ENCODE measurements at places on chromosomes 13 and 19.

GRCh38 chr19:37980419-37981170, 73.6 kb downstream of the SIPA1L3 start:
- no peak for DNase-seq

GRCh38 chr19:41029524-41030432, 38.7 kb downstream of the CYP2B6 start:
- no peak for DNase-seq

DNA sequence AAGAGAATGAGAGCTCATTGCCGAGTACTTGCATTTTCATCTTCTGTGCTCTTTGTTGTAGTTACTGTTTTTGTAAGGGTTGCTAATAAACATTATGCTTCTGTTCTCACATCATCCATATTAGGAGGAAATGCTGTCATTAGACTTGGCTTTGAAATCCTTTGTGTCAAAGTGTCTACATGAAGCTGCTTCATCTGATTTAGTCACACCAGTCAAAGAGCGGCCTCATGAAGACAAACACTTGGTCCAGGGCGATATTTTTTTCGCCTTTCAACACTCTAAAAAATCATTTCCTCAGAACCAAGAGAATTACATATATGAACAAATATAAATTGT, 105.0 kb downstream of the SPRY2 start:
- DNase-seq, result no peak

DNA sequence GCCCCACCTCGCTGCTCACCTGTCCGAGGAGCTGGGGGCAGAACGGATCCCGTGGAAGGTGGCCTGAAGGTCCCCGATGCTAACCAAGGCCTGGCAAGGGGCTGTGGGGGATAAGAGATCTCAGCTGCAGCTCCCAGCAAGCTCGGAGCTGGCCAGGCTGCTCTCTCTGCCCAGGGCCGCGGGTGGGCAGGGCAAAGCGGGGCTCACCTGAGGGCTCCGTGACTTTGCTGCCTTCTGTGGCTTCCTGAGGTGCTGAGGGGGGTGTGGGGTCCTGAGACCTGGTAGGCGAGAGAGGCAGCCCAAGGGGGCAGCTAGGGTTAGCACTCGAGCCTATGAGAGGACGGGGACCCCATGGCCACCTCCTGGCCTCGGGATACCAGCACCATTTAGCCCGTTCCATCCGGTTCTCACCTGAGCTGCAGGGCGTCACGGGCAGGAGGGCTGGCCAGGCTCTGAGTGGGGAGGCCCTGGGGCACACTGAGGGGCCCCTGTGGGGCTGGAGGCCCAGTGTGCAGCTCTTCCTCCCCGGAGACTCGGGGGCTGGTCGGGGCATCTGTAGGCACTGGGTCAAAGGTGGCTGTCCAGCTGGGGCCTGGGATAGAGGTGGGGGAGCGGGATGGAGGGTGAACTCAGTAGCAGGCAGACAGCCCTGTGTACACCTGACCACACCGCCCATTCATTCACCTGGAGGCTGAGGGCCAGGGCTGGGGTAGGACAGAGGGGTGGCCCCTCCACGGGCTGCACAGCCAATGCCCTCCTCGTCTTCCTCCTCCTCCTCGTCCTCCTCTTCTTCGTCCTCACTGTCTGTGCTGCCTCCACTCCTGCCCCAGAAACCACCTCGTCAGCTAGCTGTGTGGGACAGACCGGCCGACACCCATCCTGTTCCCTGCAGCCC, 3.1 kb upstream of the TMEM86B start:
- DNase-seq, result no peak

GRCh38 chr19:56905631-56906150, 65.2 kb upstream of the PEG3 start:
- DNase-seq, result no peak

DNA sequence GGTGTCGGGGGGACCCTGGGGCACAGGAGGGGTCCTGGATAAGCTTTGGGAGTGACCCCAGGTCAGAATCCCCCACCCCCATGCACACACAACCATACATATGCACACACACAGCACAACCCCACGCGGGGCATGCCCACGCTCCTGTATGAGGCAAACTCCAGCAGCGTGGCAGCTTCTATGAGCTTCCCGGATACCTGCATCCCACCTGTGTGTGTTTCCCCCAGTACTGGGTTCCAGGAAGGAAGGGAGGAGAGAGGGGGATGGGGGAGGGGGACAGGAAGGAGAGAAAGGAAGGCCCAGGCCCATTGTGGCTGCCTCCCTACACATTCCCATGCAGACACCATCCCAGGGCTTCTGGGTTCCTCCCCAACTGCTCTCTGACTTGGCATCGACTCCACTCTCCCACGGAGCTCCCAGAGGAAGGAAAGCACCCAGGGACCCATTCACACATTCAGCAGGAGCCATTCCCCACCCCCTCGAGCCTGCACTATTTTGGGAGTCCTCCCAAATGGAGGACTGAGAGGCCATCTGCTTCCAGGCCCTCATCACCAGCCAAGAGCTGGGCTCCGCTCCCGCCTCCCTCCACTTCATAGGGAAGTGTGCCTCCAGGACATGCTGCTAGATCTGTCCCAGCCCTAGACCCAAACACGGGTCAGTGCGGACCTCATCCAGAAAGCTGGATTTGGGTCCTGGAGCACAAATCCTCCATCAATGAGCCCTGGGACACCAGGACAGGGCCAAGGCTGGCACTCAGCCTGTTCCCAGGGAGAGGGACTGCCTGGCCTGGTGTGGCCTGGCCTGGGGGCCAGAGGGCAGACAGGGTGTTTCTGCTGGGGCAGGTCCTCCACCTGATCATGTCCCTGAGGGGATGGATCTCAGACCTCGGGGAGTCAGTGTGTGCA, 13.2 kb downstream of the PRR36 start:
- DNase-seq, result no peak

DNA sequence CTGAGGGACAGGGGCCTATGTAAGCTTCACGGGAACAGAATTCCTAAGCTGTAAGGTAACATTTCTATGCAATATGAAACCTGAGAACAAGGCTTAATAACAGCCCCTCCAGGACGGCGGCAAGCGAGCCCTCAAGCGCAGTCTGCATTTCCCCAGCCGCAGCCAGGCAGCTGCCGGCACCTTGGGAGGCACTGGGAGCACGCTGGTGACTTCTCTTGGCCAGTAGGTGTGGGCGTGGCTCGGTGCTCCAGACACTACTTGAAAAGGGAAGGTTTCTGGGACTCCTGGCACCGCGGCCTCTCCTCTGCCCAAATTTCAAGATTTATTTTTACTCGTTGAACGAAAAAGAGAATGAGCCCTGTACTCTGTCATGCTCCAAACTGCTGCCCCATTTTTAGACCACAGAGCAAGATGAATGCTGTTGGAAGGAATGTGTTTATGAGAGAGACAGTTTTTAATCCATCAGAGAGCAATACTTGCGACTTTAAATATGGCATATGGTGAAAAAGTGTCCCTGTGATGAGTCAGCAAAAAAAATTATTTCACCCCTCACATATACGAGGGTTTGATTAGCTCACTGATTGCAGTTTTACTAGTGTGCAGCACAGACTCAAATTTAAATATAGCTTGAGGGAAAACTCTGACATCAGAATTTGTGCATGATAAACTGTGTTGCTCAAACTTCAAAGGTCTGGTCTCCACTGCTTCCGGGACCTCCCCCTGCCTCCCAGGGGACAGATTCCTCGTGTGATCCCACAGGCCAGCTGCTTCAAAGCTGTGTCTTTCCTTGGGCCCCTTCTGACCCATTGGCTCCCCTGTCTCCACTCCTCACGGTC, 81.2 kb downstream of the COL4A2 start:
- no peak for DNase-seq

DNA sequence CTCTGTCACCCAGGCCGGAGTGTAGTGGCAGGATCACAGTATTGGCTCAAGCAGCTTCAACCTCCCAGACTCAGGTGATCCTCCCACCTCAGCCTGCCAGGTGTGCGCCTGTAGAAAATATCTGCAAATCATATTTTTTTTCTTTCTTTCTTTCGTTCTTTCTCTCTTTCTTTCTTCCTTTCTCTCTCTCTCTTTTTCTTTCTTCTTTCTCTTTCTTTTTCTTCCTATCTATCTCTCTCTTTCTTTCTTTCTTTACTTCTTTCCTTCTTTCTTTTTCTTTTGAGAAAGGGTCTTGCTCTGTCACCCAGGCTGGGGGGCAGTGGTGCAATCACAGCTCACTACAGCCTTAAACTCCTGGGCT, 16.3 kb upstream of the IGSF23 start:
- DNase-seq, result no peak

GRCh38 chr19:13091400-13092157, 11.1 kb downstream of the LYL1 start:
- DNase-seq, result no peak

GRCh38 chr19:36125557-36125956, 10.3 kb downstream of the TBCB start:
- DNase-seq, result no peak

GRCh38 chr19:4695224-4695731, 25.1 kb upstream of the MYDGF start:
- no peak for DNase-seq

DNA sequence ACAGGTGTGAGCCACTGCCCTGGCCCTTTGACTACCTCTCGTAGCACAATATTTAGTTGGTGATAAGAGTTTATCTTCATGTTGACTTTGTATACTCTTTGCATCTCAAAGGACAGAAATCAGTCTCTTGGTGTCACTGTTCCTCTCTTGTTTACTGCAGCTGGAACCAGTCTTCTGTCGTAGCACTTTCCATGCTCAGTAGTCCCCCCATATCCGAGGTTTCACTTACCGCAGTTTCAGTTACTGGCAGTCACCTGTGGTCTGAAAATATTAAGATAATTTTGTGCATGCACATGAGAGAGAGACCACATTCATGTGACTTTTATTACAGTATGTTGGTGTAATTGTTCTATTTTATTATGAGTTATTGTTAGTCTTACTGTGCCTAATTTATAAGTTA, 49.1 kb downstream of the WASF3 start:
- DNase-seq, result no peak

GRCh38 chr19:5480427-5480836, 25.2 kb downstream of the ZNRF4 start:
- no peak for DNase-seq

DNA sequence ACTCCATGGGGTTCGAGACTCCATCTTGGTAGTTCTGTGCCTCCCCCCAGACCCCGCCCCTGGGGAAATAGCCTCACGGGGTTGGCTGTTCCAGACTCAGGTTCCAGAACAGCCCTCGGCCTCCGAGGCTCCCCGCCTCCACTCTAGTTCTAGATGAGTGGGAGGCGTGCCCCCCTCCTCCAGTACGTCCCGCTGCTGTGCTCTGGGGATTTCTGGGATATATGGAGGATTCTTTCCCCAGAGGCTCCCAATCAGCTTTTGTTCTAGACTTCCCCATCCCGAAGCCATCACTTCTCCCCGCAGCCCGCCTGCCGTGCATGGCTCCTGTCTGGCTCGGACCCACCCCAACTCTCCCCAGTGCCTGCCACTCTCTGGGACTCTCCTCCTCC, 1.9 kb upstream of the CACNG7 start:
- DNase-seq, result no peak

- no peak for DNase-seq
Observed at GRCh38 chr19:1384478-1385110, 887 bp downstream of the NDUFS7 start.

- DNase-seq, result no peak
Observed at GRCh38 chr13:41231786-41232185, 31.6 kb downstream of the MTRF1 start.

DNA sequence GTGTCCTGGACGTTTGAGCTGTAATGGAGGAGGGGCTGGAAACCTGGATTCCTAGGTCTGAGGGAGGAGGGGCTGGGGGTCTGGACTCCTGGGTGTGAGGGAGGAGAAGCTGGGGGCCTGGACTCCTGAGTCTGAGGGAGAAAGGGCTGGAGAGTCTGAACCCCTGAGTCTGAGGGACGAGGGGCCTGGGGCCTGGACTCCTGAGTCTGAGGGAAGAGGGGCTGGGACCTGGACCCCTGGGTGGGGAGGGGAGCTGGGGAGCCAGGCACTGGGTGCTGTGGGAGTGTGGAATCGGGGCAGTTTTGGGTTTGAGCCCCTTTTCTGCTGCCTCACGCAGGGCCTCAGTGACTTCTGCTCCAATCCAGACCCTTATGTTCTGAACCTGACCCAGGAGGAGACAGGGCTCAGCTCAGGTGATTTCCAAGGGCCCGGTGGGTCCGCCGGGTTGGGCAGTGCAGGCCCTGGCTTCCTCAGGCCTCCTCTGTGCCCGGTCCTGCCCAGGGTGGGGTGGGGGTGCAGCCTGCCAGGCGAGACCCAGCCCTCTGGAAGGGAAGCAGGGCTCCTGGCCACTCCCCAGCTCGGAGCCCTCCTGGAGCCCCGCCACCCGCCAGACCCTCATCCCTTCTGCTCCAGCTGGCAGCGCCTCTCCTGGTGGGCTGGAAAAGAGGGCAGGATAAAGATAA, 14.4 kb downstream of the TTYH1 start:
- no peak for DNase-seq

GRCh38 chr19:49636233-49636932, 3.6 kb downstream of the RRAS start:
- DNase-seq, result no peak

DNA sequence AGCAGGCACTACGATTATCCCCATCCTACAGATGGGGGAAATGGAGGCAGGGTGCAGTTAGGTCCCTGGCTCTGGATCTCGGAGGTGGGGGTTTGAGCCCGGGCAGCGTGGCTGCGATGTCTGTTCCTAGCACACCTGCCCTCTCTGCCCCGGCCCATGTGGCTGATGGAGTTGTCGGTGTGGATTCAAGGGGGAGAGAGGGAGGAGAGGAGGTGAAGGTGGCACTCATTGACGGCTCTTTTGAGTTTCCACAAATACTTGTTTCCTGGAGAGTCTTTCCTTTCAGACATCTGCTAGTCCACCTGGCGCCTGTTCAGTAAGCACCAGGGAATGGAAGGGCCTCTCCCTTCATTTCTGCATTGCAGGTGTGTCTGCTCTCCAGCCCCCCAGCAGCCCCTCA, 69.9 kb downstream of the ARHGEF18 start:
- DNase-seq, result no peak

DNA sequence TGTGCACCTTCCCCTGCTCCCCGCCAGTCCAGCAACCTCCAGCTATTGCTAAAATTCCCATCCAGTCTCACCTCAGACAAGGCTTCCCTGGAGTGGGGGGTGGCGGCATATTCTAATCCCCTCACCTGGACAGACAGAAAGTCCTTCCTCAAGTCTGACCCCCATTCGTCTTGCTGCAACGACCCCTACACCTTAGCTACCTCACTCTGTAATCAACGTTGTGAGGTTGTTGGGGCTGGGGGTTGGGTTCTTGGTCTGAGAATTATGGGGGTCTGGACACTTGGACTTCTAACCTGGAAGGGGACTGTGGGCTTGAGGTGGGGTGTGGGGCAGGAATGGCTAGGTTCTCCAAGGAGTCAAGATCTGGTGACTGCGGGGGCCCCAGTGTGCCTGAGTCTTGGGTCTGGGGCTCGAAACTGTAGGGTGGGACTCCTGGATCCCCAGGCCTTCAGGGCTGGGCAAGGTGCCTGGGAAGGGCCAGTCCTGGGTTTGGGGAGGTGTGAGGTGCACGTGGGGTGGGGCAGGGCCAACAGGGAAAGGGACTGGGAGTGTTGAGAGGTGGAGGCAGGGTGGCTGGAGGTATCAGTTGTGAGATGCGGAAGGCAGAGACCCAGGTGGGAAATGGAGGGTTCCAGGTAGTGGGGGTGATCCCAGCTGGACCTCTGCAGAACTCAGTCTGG, 1.3 kb downstream of the FOXA3 start:
- no peak for DNase-seq

- peak; percentile 36 for DNase-seq
Observed at GRCh38 chr19:46564701-46565100, 36.4 kb upstream of the CALM3 start.

Data from T-helper 2 cell (primary cell).